ENCODE measurements at places on chromosomes 2 and 18.

DNA sequence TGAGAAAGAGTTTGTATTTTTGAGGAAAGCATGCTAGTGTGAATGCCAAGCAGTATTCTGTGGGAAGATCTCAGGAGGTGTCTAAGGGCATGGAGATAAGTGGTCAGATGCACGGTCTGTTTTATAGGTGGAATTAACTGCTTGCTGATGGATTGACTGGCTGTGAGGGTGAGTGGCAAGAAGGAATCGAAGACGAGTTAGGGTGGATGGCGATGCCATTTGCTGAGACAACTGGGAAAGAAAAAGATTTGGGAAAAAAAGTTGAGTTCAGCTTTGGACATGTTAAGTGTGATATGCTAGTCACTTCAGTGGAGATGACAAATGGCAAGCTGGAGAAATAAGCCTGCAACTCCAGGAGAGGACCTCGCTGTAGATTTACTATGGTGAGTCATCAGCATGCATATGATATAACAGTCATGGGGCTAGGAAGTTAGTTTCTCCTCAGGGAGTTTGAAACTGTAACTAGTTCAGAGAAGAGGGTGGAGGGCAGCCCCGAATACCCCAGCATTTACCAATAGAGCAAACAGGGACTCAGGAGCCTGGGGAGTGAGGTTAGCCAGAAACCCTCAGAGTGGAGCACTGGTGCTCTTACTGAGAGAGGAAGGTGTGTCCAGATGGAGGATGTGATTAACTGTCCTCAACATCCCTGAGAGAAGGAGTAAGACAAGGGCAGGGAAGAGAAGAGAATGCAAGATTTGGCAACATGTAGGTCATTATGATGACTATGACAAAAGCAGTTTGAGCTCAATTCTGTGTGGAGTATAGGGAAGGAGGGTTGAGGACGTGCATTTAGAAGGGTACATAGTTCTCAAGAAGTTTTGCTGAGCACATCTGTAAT is 2.0 kb upstream of the HK2 start:
- DNase-seq = no peak

DNA sequence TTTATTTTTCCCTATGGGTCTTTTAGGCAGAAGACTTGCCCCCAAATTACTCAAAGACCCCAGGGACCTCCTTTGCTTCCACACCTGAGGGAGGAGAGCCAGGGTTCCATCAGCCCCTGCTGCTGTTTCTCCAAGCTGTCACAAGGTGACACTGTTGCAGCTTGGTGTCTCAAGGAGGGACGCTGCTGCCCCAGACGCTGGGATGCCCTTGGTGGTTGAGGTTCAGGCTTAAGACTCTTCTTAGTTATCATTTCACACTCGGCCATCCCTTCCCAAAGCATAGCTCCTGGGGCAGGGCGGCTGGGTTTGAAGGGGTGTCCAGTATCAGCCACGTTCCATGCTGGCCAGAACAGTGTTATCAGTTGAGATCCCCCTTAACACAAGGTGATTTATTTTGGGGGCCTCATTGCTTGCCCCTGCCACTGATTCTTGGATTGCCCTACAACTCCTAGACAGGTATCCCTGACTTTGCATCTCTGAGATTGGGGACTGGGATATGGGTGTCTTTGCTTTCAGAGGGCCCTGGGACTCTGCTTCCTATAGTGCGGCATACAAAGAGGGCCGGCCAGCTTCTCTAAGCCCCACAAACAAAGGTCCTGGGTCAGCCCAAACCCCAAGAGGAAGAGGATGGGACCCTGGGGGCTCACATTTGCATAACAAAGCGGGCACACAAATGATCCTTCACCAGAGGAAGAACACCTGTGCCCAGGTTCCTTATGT is 22.7 kb downstream of the GPR55 start:
- no peak for DNase-seq

- no peak for DNase-seq
Observed at GRCh38 chr2:134284119-134284670, 30.3 kb downstream of the MGAT5 start.

DNA sequence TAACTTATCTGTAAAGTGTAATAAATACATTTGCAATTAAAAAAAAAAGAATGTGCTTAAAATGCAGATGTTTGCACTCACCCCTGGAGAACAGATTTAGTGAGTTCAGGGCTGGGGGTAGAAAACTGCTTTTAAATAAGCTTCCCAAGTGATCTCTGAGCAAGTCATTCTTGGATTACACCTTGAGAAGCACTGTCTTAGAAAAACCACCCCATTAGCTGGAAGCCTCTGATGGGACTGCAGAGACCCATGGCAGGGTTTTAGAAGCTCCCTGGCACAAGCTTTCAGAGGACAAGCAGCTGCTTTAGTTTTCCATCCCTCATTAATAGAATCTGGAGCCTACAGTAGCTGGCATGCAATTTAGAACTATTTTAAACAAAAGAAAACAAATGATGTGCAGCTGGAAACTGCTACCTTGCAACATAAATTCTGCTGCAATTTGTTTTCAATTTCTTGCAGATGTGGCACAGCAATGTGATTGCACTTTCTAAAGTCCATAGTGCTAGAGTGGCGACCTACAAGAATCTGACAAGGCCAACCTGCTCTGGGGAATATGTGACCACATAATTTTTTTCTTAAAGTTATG is 141.5 kb downstream of the CDC42EP3 start:
- DNase-seq = no peak

DNA sequence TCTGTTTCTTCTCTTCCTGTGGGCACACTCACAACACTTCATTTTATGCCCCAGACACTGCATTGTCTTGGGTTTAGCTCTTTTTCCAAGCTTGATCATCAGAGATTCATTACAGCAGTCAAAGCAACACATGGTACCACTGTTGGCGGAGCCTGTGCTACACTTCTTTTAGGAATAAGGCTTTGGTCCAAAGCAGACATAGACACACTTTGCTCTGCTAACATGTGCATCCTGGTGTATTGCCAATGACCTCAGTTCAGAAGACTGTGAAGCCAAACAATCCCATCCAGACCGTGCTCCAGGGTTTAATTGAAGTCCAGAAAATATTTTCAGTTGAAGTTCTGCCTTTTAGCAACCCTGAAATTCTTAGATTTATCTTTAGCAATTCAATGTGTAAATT is 354.6 kb upstream of the RAB12 start:
- DNase-seq = no peak

GRCh38 chr2:159094173-159094737 is 125.8 kb downstream of the TANC1 start:
- DNase-seq = peak; percentile 1

DNA sequence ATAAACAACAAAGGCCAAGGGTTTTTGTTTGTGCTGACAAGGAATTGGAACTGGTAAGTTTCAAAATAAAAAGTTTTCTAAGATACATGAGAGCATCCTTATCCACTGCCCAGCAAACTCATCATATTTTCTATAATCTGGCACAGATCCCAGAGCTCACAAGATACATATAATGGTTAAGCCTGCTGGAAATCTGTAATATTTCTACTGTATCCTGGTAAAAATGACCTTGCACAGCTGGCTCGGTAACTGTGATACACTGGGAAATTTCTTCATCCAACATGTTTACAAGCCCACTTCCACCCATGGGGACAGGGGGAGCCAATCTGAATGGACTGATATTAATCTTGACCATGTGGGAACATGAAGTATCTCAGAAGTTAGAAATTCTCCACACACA is 425.4 kb upstream of the MMADHC start:
- DNase-seq = no peak

DNA sequence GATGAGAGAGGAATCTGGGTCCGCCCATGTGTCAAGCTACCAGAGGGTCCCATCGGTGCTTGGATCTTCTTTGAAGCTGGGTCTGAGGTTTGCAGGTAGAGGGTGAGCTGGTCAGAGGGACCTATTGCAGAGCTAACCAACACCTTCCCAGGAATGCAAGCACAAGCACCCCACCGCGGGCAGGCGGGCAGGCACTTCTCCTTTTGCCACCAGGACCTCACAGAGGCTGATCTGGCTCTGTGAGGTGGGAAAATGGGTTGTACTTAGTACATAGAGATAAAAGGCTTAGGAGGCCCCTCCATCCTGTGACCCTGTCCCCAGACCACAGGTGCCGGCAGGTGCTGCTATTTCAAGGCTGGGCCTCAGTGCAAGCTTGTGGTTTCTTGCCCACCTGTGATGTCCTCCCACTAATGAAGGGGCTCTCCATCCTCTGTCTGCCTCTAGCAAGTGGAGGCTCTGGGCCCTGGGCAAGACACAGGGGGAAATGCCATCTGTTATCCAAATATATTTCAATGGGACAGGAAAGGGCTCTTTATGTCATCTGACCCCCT is 31.4 kb upstream of the IL37 start:
- DNase-seq = no peak

GRCh38 chr2:228407821-228408220 is 226.3 kb upstream of the SPHKAP start:
- no peak for DNase-seq

GRCh38 chr2:223465793-223466192 is 136.4 kb downstream of the SCG2 start:
- DNase-seq = no peak

DNA sequence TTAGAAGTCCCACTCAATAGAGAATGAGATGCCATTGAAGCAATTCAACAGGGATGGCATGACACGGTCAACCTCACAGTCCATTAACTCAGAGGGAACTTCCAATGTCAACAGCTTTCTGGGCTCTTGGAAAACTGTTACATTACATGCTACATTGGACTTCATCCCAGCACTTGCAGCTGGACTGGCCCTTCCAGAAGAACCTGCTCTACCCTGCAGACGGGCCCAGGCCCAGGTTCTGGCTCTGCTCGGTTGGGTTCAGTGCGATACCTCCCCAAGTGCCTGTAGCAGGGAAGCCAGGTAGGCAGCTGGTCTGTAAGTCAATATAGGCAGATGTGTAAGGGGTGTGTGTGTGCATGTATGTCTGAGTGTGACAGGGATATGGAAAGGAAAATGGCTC is 12.9 kb downstream of the LAMA1 start:
- DNase-seq = no peak

GRCh38 chr18:21404426-21404825 is 162.4 kb downstream of the GREB1L start:
- no peak for DNase-seq

DNA sequence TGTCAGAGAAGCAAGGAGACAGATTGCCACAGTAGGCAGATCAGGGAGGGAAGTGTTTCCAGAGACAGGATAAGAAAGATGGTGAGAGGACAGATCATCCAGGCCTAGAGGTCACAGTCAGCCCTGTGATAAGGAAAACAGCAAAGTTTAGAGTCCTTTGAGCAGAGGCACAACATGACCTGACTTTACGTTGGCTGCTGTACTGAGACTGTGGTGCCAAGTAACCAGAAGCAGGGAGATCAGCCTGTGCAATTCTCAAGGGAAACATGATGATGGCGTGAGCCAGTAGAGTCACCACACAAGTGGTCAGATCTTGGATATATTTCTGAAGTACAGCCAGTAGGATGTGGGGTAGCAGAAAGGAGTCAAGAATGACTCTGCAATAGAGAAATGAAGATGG is 43.7 kb downstream of the SMC6 start:
- DNase-seq = no peak

GRCh38 chr2:86274265-86274917 is 63.0 kb downstream of the REEP1 start:
- no peak for DNase-seq

GRCh38 chr18:54020156-54020745 is 204.2 kb downstream of the MBD2 start:
- no peak for DNase-seq

GRCh38 chr2:100321866-100322820 is at the start of gene LONRF2:
Gene LONRF2 (minus strand): TSS chr2:100322501. CDS start chr2:100322093, 408 bp downstream.
- peak; percentile 56 for DNase-seq

GRCh38 chr18:69866212-69866611 is 81.5 kb downstream of the CD226 start:
- no peak for DNase-seq

DNA sequence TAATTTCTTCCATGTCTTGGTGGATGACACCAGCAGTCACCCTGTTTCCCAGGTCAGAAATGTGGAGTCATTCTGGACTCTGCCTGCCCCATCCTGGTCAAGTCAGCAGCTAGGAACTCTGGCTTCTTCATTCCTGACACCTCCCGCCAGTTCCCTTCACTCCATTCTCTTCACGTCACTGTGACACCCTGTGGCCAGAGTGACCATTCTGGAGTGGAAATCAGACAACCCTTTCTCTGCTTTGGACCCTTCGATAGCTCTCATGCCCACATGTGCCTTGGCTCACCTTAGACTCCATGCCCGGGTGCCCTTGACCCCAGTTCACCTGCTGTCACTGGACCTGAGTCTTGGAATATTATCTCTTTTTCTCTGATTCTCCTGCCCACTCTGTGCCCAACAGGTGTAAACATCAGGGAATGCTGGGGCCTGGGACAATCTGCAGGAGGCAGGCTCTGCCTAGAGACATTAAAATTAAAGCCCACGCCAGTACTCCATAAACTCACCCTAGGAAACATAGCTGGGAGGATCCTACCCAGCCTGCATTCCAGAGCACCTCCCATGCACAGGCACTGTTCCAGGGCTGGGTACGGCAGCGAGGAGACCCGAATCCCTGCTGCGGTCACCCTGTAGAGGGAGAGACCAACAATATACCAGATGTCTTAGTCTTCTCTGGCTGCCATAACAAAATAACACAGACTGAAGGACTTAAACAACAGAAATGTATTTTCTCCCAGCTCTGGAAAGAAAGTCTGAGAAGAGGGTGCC is 41.1 kb upstream of the FAHD2A start:
- no peak for DNase-seq

DNA sequence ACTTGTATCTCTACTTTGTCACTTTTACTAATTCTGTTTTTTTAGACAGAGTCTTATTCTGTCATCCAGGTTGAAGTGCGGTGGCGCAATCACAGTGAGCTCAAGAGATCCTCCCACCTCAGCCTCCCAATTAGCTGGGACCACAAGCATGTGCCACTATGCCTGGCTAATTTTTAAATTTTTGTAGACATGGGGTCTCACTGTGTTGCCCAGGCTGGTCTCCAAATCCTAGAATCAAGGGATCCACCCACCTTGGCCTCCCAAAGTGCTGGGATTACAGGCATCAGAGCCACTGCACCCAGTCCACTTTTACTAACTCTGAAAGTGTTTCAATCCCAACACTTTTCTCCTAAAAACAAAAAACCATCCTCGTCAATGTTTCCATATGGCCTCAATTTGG is 94.9 kb downstream of the MALT1 start:
- no peak for DNase-seq

GRCh38 chr2:134663451-134664450 is 55.0 kb downstream of the TMEM163 start:
- DNase-seq = no peak

DNA sequence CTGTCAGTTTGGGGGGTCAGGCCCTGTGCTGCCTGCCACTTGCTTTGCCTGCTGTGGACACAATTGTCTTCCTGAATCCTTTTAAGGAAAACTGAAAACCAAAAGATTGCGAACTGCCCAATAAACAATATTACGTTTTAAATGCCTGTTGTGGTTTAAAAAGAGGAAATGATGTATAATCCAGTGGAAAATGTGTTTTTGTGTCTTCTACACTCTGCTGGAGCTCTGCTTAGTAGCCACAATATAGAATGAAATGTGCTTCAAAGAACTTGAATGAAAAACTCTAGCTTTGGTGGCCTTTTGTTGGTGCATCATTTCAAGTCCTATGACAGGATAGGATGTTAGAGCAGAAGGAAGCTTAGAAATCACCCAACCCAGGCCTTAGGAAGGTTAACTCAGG is 23.2 kb upstream of the CABYR start:
- DNase-seq = no peak
